ENCODE measurements at places on chromosomes 7 and 10.

DNA sequence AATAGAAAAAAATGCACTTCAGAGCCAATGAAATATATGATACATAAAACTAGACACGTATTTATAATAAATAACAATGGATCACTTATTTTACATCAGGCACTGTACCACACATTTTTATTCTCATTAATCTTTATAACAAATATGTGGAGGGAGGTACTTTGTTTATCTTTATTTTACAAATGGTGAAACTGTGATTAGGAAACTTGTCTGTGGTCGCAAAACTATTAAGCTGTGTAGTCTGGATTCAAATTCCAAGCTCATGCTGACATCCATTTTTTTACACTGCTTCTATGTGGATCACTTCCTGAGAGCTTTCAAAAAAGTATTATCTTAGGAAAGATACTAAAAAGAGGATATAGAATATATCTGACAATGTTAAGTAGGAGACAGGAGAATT lies 978.6 kb downstream of the SORCS1 start:
- DNase-seq: no peak

DNA sequence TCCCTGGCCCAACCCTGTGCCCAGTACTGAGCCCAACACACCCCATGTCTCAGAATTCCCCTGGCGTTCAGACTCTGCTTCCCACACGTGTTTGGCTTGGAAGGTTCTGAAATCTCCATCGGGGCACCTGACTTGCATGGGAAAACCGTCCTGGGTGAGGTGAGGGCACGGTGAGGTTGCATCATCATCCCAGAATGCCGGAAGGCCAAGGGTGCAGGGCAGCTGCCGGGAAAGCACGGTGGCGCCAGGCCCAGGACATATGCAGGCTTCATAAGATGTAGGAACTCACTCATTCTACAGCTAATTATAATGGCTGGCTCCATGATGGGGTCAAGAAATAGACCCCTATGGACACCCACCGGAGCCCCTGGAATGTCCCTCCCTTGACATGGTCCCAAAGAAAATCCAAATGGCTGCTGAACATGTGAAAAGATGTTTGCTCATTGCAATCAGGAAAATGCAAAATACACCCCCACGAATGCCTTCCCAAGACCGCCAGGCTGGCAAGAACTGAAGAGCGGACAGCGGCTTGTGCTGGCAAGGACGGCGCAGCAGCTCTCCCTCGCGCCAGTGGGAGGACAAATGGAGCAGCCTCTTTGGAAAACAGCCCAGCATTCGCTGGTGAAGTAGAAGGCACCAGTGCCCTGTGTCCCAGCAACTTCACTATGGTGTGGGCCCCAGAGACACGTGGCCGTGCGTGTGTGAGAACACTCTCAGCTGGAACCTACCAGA lies 2.3 kb downstream of the KNDC1 start:
- no peak for DNase-seq

GRCh38 chr10:34959786-34960185 lies 130.4 kb downstream of the CUL2 start:
- no peak for DNase-seq

DNA sequence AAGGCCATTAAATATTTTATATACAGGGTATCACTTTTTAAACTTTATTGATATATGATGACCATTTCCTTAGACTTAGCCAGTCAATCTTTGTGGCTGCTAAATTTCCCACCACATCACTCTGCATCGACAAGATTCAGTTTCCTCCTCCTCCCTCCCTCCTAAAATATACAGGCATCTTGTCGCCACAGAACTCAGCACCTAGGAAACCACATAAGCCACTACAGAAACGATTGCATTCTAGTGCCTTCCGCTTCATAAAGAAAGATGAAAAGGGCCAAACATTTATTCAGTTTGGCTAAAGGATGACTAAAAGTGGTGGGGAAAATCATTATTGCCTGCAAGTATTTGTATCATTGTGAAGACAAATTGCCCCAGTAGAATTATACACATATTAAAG lies 30.7 kb downstream of the ERCC6 start:
- no peak for DNase-seq

DNA sequence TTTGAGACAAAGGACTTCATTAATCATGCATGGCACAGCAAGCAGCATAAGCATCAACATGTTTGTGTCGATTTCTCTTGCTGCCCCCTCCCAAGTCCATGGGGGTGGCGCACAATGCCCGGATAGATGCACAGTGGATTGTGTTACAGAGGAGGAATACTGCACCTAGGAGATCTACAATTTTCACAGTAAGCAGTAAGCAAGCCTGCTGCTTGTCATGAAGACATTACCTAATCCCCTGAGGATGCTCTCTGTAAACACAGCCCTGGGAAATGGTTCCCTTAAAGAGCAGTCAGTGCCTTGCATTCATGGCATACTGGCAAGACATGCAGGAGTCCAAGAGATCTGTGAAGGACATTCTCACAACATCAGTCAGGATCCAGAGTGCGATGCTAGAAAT lies 137.7 kb downstream of the ETV1 start:
- DNase-seq: no peak

DNA sequence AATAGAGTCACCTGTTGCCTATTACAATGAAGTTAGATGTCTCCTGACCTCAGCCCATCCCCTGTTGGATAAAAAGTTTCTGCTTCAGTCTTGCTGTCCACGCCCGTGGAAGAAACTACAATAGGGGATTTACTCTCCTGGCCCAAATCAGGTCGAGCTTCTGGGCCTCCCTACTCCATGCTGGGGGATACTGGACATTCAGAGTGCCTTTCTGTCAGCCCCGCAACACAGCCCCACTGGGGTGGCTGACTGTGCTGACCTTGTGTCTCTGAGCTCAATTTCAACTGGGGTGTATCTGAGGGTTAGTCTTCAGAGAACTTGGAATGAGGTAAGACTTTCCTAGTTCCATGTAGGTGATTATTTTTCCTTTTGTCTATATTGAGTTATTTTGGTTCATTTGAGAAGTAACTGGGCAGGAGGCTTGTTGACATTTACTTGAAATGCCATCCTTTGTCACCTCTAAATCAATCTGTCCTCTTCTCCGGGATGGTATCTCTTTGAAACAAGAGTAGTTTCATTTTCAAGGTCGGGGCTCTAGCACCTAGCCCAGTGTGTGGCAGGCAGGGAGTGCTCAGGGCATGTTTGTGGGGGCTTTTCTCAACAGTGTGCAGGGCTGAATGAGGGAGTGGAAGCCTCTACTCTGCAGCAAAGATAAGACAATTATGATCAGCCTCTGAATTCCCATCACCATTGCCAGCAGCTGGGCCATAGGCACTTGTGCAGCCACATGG lies 17.7 kb upstream of the CXCL12 start:
- no peak for DNase-seq
